Sigmoid colon (tissue), 7 donors: ENCODE measurements at places on chromosomes 5 and 9. TPM values are rescaled to one million over a fixed set of nuclear protein-coding genes. Genes with fewer than 3 reads are reported as not detected.

OR2Y1 gene
- not detected for total RNA-seq

MLANA gene
- total RNA-seq: not detected

- no peaks in the 10 kb centered on the region for H3K36me3 ChIP-seq
- DNase-seq: no peak
- no peak overlapping the region for H3K4me3 ChIP-seq
- H3K4me1 ChIP-seq: peaks cover 4% of the 10 kb centered on the region
These were observed 31.2 kb upstream of the FABP6 start for GRCh38 chr5:160198146-160198545.

- peak overlapping the region; percentile 90 for H3K27ac ChIP-seq
- no peaks in the 10 kb centered on the region for H3K36me3 ChIP-seq
- no peak overlapping the region for H3K4me3 ChIP-seq
- H3K27me3 ChIP-seq: no peaks in the 10 kb centered on the region
These were observed 45.7 kb downstream of the PPARGC1B start for GRCh38 chr5:149775785-149776184.

OR1J2 gene
- 0.68 TPM for total RNA-seq

MYORG gene
- 21.4 TPM for total RNA-seq

- no peak overlapping the region for H3K4me3 ChIP-seq
- H3K36me3 ChIP-seq: no peaks in the 10 kb centered on the region
- H3K27me3 ChIP-seq: no peaks in the 10 kb centered on the region
- H3K4me1 ChIP-seq: peaks cover 17% of the 10 kb centered on the region
- no peak for DNase-seq
These were observed 28.4 kb downstream of the PSAT1 start for GRCh38 chr9:78325343-78325742.

DNA sequence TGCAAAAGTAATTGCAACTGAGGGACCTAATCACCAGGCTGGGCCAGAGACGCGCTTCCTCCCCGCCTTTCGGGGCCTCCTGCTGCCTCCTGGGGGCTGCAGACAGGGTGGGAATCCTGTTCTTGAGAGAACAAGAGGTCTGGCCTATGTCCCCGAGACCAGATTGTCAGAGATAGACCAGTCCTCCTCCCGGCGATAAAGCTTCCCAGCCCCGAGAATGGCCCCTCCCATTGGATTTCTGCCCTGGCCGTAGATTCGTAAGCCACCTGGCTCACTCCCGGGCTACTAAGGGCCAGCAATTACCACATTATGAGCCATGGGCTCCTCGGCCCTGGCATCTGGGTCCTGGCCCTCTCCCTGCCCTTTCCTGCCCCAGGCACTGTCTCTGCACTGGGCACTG is 70.4 kb downstream of the HRH2 start:
- H3K36me3 ChIP-seq: no peaks in the 10 kb centered on the region
- H3K27me3 ChIP-seq: peaks cover 45% of the 10 kb centered on the region
- H3K4me3 ChIP-seq: no peak overlapping the region
- H3K4me1 ChIP-seq: no peaks in the 10 kb centered on the region
- DNase-seq: peak; percentile 26
- no peak overlapping the region for H3K27ac ChIP-seq

GRCh38 chr5:68047035-68047434 is 168.5 kb upstream of the PIK3R1 start:
- H3K4me1 ChIP-seq: no peaks in the 10 kb centered on the region
- no peaks in the 10 kb centered on the region for H3K27me3 ChIP-seq
- no peak for DNase-seq
- H3K36me3 ChIP-seq: no peaks in the 10 kb centered on the region

ROR2 gene
- total RNA-seq: 51.4 TPM

DNA sequence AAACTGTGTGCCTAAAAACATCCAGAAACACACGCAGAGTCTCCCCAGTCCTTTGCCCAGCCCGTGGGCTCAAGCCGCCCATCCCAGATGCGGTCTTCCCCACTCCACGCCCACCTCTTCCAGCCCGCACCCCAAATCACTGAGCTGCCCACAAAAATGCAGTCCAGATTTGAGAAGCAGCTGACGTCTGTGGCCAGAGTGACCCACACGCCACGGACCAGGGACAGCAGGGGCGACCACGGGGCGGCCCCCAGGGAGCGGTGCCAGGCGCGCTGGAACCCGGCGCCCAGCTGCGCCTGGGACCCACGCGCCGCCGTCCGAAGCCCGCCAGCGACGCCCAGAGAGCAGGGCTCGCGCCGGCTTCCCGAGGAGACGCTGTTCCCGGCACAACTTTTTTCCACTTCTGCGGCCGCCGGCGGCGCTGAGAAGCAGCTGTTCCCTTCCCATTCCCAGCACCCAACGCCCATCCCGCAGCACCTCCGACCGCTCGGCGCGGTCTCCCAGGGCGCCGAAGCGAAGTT is 674 bp downstream of the LHFPL2 start:
- H3K27me3 ChIP-seq: no peaks in the 10 kb centered on the region
- DNase-seq: peak; percentile 85
- peaks cover 42% of the 10 kb centered on the region for H3K4me1 ChIP-seq
- H3K36me3 ChIP-seq: no peaks in the 10 kb centered on the region

GRCh38 chr5:42491699-42492098 is 68.5 kb downstream of the GHR start:
- no peaks in the 10 kb centered on the region for H3K36me3 ChIP-seq
- peaks cover 49% of the 10 kb centered on the region for H3K4me1 ChIP-seq
- H3K27me3 ChIP-seq: no peaks in the 10 kb centered on the region
- DNase-seq: no peak
- peak overlapping the region; percentile 21 for H3K27ac ChIP-seq
- no peak overlapping the region for H3K4me3 ChIP-seq

- H3K36me3 ChIP-seq: no peaks in the 10 kb centered on the region
- H3K4me1 ChIP-seq: no peaks in the 10 kb centered on the region
- no peak overlapping the region for H3K4me3 ChIP-seq
- no peak overlapping the region for H3K27ac ChIP-seq
These were observed 48.7 kb upstream of the CEMIP2 start for GRCh38 chr9:71816916-71817451.

GRCh38 chr5:2989517-2989916 is 238.0 kb upstream of the IRX2 start:
- no peak overlapping the region for H3K27ac ChIP-seq
- no peaks in the 10 kb centered on the region for H3K4me1 ChIP-seq
- H3K36me3 ChIP-seq: no peaks in the 10 kb centered on the region
- no peaks in the 10 kb centered on the region for H3K27me3 ChIP-seq

LEAP2 gene
- 0.36 TPM for total RNA-seq

DNA sequence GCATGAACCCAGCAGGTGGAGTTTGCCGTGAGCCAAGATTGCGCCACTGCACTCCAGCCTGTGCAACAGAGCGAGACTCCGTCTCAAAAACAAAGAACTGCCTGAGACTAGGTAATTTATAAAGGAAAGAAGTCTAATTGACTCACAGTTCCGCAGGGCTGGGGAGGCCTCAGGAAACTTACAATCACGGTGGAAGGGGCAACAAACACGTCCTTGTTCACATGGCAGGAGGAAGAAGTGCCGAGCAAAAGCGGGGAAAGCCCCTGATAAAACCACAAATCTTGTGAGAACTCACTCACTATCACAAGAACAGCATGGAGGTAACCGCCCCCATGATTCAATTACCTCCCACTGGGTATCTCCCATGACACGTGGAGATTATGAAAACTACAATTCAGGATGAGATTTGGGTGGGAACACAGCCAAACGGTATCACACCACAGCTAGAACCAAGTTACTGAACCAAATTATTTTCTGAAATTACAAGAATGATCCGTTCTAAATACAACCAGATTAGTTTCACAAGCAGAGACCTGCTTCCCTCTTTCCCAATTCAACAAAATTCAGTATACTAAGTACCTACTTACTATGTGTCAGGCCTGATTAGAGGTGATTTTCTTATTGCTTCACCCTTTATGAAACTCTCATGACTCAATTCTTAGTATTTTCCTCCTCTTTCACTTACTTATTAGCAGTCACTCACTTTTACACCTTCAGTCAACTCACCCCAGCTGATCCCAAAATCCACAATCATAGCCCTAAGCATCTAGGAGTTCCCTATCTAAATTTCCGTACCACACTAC is 8.4 kb downstream of the UBTD2 start:
- H3K36me3 ChIP-seq: no peaks in the 10 kb centered on the region
- no peak overlapping the region for H3K27ac ChIP-seq
- H3K27me3 ChIP-seq: no peaks in the 10 kb centered on the region

DNA sequence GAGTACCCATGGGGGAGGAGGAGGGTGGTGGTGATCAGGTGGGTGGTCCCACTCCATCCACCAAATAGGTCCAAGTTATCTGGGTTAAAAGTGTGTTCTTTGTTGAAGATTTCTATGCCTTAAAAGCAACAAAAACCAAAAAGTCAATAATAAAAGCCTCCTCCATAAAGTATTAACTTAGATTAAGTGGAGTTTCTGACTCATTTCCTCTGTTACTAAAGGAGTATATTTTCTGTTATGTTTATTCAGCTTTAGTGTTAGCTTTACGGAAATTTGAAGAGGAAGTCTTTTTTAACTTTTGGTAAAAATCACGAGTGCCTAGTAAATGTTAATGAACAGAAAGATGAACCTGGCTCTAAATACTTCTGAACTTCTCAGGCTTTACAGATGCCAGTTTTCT is 17.8 kb downstream of the FBXO38 start:
- no peak overlapping the region for H3K4me3 ChIP-seq
- peaks cover 74% of the 10 kb centered on the region for H3K36me3 ChIP-seq
- H3K27ac ChIP-seq: peak overlapping the region; percentile 21
- H3K4me1 ChIP-seq: no peaks in the 10 kb centered on the region
- no peaks in the 10 kb centered on the region for H3K27me3 ChIP-seq

RRAGA gene
- 65.2 TPM for total RNA-seq

PLAC8L1 gene
- not detected for total RNA-seq

ANKRD33B gene
- total RNA-seq: 3.6 TPM

GRCh38 chr9:105046907-105047741 is 119.2 kb upstream of the ABCA1 start:
- H3K27me3 ChIP-seq: no peaks in the 10 kb centered on the region
- H3K36me3 ChIP-seq: no peaks in the 10 kb centered on the region
- no peak overlapping the region for H3K4me3 ChIP-seq
- no peak overlapping the region for H3K27ac ChIP-seq

CCNI2 gene
- total RNA-seq: not detected

GRCh38 chr5:90477073-90477472 is 2.4 kb downstream of the POLR3G start:
- no peak for DNase-seq
- H3K36me3 ChIP-seq: no peaks in the 10 kb centered on the region
- H3K27me3 ChIP-seq: no peaks in the 10 kb centered on the region
- H3K4me3 ChIP-seq: no peak overlapping the region
- peaks cover 17% of the 10 kb centered on the region for H3K4me1 ChIP-seq

DNA sequence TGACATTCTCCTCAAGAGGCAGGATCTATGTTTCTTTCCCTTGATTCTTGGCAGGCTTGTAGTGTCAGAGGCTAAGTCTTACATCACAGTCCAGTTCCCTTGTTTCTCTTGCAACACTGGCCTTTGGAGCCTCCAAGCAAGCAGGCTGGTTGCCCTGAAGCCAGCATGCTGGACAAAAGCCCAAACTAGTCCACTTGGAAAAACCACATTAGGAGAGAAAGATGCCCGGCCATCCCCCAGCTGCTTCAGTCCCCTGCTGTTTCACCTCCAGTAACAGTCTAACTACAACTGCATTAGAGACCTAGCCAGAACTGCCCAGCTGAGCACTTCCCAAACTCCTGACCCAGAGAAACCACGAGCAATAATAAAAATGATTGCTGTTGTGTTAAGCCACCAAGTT is 87.6 kb downstream of the ADAMTS6 start:
- no peaks in the 10 kb centered on the region for H3K27me3 ChIP-seq
- no peaks in the 10 kb centered on the region for H3K4me1 ChIP-seq
- peak; percentile 68 for DNase-seq
- H3K27ac ChIP-seq: no peak overlapping the region

GRCh38 chr5:65809817-65810531 is 88.0 kb downstream of the NLN start:
- H3K27me3 ChIP-seq: no peaks in the 10 kb centered on the region
- peaks cover 14% of the 10 kb centered on the region for H3K36me3 ChIP-seq
- no peak overlapping the region for H3K4me3 ChIP-seq
- no peak for DNase-seq
- no peak overlapping the region for H3K27ac ChIP-seq

GRCh38 chr5:153896701-153897100 is 142.0 kb downstream of the FAM114A2 start:
- no peaks in the 10 kb centered on the region for H3K27me3 ChIP-seq
- H3K27ac ChIP-seq: no peak overlapping the region
- H3K4me1 ChIP-seq: no peaks in the 10 kb centered on the region
- H3K36me3 ChIP-seq: no peaks in the 10 kb centered on the region
- H3K4me3 ChIP-seq: no peak overlapping the region
- DNase-seq: no peak

DNA sequence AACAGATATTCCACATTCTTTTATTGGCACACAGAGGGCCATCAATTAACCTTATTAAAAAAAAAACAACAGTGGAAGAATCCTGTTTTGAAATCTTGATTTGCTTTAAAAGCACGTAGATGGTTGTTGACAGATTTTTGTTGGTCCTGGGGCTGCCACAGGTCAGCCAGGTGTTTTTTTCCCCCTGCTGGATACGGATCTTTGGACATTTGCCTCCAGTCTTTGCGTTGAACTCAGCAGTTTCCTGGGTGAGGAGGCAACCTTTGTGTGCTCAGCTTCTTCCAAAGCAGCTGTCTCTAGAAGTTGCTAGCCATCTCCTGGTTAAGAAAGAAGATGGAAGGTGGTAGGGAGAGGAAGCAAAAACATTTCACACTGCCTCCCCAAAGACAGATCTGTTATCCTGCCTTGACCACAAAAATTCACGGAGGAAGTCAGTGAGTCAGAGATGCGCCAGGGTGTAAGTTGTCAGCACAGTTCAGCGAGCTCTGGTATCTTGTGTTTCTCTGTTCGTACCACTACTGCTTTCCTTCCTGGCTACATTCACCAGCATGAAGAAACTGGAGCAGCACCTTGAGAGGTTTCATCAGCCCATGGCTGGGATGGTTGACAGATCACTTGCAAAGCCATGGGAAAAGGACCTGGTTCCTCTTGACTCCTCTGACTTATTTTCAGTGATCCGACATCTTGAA is 207.3 kb downstream of the ARHGAP26 start:
- H3K4me1 ChIP-seq: peaks cover 21% of the 10 kb centered on the region
- H3K27ac ChIP-seq: no peak overlapping the region
- H3K36me3 ChIP-seq: no peaks in the 10 kb centered on the region

GRCh38 chr5:40223884-40224402 is 455.8 kb upstream of the PTGER4 start:
- no peak for DNase-seq
- no peaks in the 10 kb centered on the region for H3K27me3 ChIP-seq
- no peak overlapping the region for H3K4me3 ChIP-seq
- H3K36me3 ChIP-seq: no peaks in the 10 kb centered on the region

DNA sequence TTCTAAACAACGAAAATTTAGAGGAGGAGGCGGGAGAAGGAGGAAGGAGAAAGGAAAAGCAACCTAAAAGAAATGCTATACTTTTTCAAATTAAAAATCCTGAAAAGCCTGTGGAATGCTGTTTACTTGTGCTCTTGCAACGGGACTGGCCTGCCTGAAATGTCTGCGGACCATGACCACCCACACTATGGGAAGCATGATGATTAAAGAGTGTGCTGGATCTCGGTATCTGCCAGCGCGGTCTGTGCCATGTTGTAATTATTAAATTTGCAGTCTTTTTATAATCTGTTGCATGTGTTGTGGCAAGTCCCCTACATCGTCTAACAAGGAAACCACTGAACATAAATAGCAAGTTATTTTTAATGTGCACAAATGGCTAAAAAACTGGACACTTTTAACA is 111.4 kb downstream of the FANCC start:
- no peak overlapping the region for H3K27ac ChIP-seq
- DNase-seq: no peak
- H3K36me3 ChIP-seq: no peaks in the 10 kb centered on the region
- H3K4me1 ChIP-seq: no peaks in the 10 kb centered on the region
